ENCODE measurements at places on chromosomes 5 and 9.

GRCh38 chr5:78449103-78449502, 88.7 kb downstream of the SCAMP1 start:
- no peak for DNase-seq

DNA sequence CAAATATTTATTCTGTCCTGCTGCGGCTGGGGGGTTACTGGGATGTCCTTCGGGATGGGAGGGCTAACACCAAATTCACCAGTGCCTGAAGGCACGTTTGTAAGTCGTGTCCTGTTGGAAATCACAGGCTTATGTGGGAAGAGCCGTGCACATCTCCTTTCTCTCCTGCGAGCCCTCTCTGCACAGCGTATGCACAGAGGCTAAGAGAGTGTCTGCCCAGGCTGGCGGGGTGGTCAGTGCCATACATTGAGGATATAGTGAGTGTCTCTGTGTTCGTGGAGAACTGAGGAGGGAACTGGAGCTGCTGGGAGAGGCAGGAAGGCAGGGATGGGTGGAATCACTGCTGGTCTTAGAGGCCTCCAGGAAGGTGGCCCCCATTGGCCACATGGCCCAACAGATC, 110.1 kb downstream of the WNK2 start:
- DNase-seq = no peak

DNA sequence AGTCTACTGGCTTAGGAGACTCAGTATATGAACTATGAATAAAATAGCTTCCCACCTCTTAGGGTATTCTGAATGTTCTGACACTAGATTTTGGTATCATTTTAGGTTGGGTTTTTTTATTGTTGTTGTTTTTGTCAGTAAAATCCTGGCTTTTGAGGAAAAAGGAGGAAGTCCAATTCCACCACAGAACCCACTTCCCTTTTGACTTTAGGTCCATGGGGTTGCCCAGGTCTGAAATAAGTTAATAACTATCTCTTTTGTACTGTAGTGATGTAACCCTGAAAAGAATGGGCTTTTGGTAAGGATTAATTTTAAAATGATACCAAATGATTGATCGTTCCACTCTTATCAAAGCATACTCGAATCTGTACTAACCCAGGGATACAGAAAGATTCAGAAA, 29.1 kb upstream of the IL12B start:
- no peak for DNase-seq

DNA sequence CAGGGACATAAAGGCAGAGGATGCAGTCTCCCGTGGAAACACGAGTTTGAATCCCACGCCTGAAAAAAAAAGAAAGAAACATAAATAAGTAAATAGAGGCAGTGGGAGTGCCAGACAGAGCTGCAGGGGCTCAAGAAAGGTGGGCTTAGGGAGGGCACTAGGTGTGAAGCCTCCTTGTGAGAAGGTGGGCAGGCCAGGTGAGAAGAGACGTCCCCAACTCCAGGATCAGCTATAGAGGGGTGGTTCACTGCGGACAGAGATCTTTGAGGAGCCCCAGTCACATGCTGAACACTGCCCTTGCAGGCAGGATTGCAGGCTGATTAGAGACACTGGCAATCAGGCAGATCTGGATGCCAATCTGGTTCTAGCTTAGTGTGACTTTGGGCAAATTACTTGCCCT, 172.1 kb downstream of the RGS3 start:
- no peak for DNase-seq

- DNase-seq = no peak
Measured at GRCh38 chr5:163760498-163760897, 255.1 kb downstream of the MAT2B start.

GRCh38 chr5:33792559-33792958, 99.2 kb downstream of the ADAMTS12 start:
- DNase-seq = no peak

DNA sequence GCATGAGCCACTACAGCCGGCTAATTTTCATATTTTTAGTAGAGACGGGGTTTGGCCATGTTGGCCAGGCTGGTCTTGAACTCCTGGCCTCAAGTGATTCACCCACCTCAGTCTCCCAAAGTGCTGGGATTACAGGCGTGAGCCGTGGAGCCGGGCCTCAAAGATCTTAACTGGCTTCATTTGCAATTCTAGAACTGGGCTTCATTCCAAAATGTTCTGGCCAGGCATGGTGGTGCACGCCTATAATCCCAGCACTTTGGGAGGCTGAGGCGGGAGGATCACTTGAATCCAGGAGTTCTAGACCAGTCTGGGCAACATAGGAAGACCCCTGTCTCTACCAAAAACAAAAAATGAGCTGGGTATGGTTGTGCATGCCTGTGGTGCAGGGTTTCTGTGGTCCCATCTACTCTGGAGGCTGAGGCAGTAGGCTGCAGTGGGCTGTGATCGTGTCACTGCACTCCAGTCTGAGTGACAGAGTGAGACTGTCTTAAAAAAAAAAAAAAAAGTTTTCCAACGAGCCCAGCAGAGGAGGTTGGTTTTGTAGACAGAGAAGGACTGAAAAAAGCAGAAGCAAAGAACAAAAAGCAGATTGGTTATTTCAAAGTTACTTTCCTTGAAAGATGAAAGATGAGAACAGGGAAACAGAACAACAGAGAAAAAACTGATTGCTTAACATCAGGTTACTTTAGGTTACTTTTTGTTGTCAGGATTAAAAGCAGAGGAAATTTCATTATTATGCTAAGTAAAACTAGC, 78.2 kb downstream of the ANKRD55 start:
- DNase-seq = no peak

DNA sequence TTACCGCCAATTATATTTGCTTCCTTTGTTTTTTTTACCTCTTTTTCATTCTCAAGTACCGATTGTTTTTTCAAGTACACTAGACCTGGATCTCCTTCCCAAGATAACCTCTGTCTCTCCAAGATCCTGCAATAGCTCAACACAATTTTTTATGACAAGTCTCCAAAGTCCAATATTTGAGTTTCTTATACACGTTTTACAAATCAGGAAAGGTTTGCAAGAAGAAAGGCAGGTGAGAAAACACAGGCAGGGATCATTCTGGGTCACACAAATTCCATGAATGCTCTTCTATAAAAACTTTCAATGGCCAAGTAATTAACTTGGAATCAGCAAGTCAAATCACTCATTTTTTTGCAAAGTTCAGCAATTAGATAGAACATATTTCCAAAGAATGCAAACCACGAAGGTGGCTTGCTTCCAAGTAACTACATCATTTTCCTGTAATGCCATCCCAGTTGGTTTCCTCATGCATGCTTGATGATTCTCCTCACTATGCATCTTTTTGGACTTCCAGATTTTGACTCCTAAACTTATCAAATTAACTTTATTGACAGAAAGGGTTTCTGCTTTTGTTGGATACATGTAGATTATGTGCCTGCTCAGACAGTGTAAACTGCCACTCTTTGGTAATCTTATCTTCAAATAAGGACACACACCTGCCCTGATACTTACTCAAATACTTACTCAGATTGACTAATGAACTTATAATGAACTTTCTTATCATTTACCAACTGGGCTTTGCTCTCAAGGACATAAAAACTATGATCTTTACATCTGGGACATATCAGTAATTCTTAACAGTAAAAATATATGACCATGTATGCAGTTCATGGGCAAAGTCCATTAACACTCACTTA, 24.7 kb upstream of the IFNE start:
- DNase-seq = no peak

GRCh38 chr5:141780952-141781781, 97.0 kb downstream of the PCDH1 start:
- no peak for DNase-seq

DNA sequence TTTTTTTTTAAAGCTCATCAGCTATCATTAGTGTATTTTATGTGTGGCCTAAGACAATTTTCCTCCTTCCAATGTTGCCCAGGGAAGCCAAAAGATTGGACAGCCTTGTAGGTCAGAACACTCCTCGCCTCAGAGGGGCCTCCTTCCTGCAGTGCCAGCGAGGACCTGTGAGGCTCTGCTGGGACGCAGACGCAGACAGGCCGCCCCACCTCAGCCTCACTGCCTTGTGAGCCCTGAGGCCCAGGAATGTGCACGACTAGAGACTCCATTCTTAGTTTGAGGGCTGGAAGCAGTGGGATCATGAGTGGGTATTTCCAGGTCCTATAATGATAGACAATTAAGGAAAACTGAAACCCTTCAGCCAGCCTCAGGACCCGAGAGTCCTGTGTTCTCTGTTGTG, 85.4 kb downstream of the PJA2 start:
- DNase-seq = no peak

DNA sequence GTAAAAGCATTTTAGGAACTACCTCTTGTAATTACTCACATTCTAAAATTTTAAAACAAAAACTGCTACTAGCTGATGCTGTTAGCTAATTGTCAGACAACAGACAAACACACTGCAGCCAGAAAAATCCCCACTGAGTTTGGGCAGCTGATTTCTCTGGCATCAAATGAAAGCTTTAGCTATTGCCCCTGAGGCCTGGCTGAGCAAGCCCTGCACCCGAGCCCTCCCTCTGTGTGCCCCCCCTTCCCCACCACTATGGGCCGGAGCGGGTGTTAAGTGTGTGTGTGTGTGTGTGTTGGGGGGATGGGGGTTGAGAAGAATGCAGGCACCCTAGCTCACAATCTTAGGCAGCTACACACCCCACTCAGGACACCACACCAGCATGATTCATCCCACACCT, 2.4 kb downstream of the NEUROG1 start:
- DNase-seq = no peak

- DNase-seq = no peak
Measured at GRCh38 chr9:112655668-112656067, 62.2 kb downstream of the INIP start.

DNA sequence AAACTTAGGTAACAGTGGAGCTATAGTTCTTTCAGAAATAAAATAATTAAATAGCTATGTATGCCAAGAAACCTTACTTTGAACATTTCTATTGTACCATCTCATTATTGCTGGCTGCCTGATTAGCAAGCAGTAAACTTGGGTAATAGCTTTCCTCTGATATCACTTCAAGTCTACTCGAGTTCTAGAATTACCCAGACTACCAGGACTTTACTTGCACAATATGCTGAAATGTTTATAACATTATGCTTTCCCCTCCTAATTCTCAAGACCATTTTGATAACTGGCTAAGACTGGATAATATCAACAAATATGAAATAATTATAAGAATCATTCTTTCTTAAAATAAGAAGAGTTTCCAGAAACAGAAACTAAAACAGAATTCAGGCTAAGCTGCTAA, 512.6 kb downstream of the RAB3C start:
- no peak for DNase-seq

- DNase-seq = no peak
Measured at GRCh38 chr5:33188089-33188488, 252.7 kb upstream of the TARS1 start.

DNA sequence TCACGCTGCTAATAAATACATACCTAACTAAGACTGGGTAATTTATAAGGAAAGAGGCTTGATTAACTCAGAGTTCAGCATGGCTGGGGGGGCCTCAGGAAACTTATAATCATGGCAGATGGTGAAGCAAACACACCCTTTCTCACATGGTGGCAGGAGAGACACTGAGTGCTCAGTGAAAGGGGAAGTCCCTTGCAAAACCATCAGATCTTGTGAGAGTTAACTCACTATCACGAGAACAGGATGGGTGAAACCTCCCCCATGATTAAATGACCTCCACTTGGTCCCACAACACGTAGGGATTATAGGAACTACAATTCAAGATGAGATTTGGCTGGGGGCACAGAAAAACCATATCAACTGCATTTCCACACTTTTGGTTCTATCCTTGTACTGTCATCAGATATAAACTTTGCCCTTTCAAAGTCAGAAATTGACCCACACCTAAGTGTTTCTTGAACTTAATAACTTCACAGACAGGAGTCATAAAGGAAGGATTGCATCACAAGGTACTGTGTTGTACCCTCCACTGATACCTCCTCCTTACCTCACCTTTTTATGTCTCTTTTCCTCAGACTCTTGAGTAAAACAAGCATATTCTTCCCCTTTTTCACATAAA, 319.1 kb upstream of the PIK3R1 start:
- no peak for DNase-seq

DNA sequence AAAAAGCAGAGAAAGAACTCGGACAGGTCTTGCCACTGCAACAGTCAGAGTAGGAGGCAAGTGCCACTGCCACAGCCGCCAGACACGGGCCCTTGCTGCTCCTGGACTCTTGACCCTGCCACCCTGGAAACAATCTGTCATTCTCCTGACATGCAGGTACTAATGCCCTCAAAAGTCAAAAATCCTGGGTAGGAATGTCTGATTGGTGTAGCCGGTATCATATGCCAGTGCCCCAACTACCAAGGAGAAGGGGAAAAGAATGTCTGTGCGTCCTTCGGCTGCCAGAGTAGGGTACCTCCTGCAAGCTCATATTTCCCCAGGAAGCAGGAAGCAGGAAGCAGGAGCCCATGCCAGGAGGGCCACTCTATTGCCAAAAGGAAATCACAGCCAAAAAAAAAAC, 30.5 kb upstream of the F2RL1 start:
- no peak for DNase-seq

- no peak for DNase-seq
Measured at GRCh38 chr9:33211695-33212393, 28.1 kb upstream of the SPINK4 start.

DNA sequence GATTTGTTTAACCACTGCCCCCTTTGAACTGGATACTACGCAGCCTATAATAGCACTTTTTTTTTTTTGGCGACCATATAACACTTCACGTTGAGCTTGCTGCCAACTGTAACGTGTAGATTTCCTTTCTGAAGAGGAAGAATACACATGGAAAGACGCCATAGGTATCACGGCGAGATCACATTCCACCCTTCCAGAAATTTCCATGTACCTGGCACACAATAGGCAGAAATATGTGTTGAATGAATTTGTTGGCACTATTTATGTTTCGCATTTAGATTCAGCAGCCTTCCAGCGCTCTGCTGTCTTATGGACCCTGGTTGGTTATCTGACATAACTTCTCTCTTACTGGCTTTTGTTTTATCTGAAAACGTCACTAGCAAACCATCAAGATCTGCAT, 250.3 kb downstream of the SLIT3 start:
- no peak for DNase-seq

- no peak for DNase-seq
Measured at GRCh38 chr5:149298842-149299404, 27.3 kb downstream of the AFAP1L1 start.

DNA sequence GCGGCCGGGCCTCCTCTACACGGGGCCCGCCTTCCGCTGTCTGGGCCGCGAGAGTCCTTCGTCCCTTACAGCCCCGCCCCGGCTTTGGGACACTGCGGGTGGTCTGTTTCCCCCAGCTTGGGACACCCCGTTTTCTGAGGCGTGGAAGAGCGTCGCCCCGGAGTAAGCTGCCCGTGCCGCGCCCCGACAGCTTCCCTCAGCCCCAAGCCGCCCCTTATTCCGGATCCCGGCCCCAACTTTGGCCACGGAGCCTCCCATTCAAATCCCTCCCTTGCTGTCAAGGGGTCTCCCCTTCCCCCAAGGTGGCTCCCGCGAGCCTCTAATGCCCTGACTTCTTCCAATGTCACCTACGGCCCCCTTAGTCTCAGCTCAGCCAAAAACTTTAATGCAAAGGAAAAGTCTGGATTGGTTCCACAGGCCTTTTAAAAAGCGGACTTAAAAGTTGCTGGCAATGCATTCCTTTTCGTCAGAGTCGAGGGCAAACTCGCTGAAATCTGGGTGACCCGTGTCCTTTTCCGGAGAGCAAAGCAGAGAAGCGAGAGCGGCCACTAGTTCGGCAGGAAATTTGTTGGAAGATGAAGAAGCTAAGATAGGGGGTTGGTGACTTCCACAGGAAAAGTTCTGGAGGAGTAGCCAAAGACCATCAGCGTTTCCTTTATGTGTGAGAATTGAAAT, 19.8 kb downstream of the EXOSC2 start:
- no peak for DNase-seq

GRCh38 chr5:10257870-10258269, 7.8 kb downstream of the CCT5 start:
- no peak for DNase-seq
